COR-L47 (cell line): ENCODE measurements at places on chromosomes 6 and 20.

GRCh38 chr6:56715741-56716140 lies 73.1 kb upstream of the DST start:
- no peak for DNase-seq

GRCh38 chr6:13507306-13507860 lies 20.0 kb upstream of the GFOD1 start:
- no peak for DNase-seq

DNA sequence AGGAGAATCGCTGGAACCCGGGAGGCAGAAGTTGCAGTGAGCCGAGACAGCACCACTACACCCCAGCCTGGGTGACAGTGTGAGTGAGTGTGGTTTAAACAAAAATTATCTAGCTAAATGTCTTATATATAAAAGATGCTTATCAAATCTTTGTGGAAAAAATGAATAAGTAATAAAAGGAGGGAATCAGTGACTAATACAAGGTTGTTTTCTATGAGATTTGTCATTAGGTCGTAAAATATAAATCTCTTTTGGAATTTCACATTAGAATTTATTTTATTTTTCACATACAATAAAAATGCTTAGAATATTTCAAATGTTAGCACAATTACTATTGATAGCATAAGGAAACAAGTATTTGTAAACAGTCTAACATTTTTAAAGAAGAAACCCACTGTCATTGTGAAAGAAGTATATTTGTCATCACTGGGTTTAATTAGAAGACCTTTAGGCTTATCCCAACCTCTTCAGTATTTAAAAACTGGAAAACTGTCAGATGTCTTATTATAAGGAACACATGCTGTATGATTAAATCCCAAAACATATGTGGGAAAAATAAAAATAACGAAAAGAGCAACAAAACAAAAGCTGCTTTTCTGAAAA lies 47.1 kb downstream of the ASCC3 start:
- DNase-seq, result no peak

GRCh38 chr20:14979453-14979986 lies 642.1 kb upstream of the FLRT3 start:
- no peak for DNase-seq

DNA sequence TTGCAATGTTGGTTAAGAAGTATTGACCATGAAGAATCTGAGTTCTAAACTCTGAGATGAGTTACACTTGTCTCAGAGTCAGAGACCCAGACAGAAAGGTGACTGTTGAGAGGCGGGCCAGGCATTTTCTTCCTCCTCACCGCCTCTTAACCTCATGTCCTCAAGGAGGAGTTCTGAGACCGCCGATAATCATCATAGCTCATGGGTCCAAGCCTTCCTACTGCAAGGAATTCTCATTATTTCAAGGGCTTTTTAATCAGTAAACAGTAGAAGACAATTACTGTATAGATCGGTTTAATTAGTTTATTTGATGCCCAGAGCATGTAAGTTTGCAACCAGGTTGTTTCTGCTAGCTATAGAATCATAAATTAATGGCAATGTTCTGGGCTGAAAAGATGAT lies 382.4 kb upstream of the MMS22L start:
- no peak for DNase-seq

- no peak for DNase-seq
These were observed 934.4 kb downstream of the HACE1 start for GRCh38 chr6:103925317-103925716.

DNA sequence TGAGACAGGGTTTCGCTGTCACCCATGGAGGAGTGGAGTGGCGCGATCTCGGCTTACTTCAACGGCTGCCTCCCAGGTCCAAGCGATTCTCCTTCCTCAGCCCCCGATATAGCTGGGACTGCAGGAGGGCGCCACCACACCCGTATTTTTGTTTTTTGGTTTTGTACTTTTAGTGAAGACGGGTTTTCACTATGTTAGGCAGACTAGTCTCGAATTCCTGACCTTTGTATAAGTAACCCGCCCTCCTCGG lies 115.4 kb upstream of the BTN3A2 start:
- no peak for DNase-seq

GRCh38 chr6:93047033-93047432 lies 372.3 kb downstream of the EPHA7 start:
- no peak for DNase-seq

DNA sequence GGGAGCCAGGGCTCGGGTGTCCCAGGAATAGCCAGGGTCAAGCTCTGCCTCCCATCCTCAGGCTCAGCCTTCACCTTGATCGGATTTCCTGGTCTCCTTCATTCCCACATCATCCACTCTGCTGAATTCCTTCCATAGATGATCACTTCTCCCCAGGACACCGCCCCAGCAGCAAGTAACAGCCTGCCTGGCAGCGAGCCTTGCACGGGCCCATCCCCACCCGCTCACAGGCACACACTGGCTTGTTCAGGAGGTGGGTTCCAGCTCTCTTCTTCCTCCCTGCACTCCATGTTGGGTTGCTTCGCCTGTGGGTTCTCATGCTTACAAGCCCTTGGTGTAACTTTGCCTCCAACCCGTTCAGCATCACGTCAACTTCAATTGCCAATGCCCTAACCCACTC lies 113.0 kb upstream of the IYD start:
- no peak for DNase-seq

GRCh38 chr20:51094221-51094620 lies 71.3 kb upstream of the KCNG1 start:
- no peak for DNase-seq

GRCh38 chr6:107820338-107821261 lies 3.5 kb downstream of the SCML4 start:
- DNase-seq, result peak; percentile 84

DNA sequence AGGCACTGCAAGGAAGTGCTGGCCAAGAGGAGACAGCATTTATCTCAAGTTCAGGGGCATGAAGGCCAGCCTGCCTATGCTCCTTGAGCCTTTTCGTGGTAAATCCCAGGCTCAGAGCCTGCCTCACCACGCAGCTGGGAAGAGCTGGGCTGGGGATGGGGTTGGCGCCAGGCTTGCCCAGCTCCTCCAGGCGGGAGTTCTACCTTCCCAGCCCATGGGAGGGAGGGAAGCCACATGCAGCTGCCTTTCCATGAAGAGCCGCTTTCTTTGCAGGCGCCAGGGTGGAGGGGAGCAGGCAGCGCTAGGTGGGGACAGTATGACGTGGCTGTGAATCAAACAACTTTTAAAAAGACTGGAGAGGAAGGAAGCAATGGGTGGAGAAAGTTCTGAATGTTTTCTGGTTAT lies 19.5 kb upstream of the SIRT5 start:
- no peak for DNase-seq

- no peak for DNase-seq
These were observed 50.6 kb upstream of the CCDC167 start for GRCh38 chr6:37550191-37550831.
